ENCODE measurements at places on chromosomes 12 and 14. TPM values are rescaled to one million over a fixed set of nuclear protein-coding genes. Genes with fewer than 3 reads are reported as not detected.

The KRT73 gene
- total RNA-seq: not detected

The SALL2 gene
- total RNA-seq: 1.2 TPM

The STON2 gene
- total RNA-seq: 81.2 TPM

The HOXC9 gene
- total RNA-seq: 5.2 TPM

The RPS29 gene
- total RNA-seq: 19,695 TPM

The DEGS2 gene
- total RNA-seq: not detected

The OR8S1 gene
- total RNA-seq: not detected

The MANSC1 gene
- 4.6 TPM for total RNA-seq

The NFE2 gene
- not detected for total RNA-seq

The NTN4 gene
- total RNA-seq: 27.5 TPM

The TAS2R10 gene
- total RNA-seq: 0.31 TPM

The PTGDR gene
- not detected for total RNA-seq

The PTCSC3 gene
- total RNA-seq: not detected

The STAC3 gene
- not detected for total RNA-seq

The TRPV4 gene
- total RNA-seq: 1.6 TPM

The CNTN1 gene
- 27.6 TPM for total RNA-seq

The LAG3 gene
- total RNA-seq: 0.08 TPM

The PPFIBP1 gene
- total RNA-seq: 57.2 TPM

The DHH gene
- total RNA-seq: not detected

The IAPP gene
- total RNA-seq: not detected

The ZDHHC22 gene
- not detected for total RNA-seq

The NKX2-1 gene
- not detected for total RNA-seq

The CCDC197 gene
- total RNA-seq: not detected

The CCDC184 gene
- total RNA-seq: not detected

The TMEM233 gene
- total RNA-seq: not detected

The CMKLR1 gene
- not detected for total RNA-seq

The CALCOCO1 gene
- 23.5 TPM for total RNA-seq

The DENR gene
- total RNA-seq: 30.9 TPM

The TSPAN8 gene
- total RNA-seq: not detected

The SART3 gene
- 26.6 TPM for total RNA-seq

The SMCO3 gene
- not detected for total RNA-seq

The CBX5 gene
- 25.7 TPM for total RNA-seq

The SOAT2 gene
- not detected for total RNA-seq

The COQ6 gene
- 58.5 TPM for total RNA-seq

The SLCO1C1 gene
- total RNA-seq: not detected

The CHST11 gene
- 13.6 TPM for total RNA-seq

The FITM1 gene
- total RNA-seq: not detected

The MIP gene
- not detected for total RNA-seq

The CHGA gene
- total RNA-seq: not detected

The PELI2 gene
- total RNA-seq: 0.08 TPM

The RPL10L gene
- total RNA-seq: not detected

The TRIM9 gene
- 0.30 TPM for total RNA-seq

The PAX9 gene
- total RNA-seq: 0.04 TPM

The GLIPR1L1 gene
- not detected for total RNA-seq

The BATF gene
- total RNA-seq: not detected

The RHNO1 gene
- total RNA-seq: 32.0 TPM

The AMN gene
- 0.15 TPM for total RNA-seq

The CEBPE gene
- not detected for total RNA-seq

The EXOC3L4 gene
- total RNA-seq: not detected

The CCDC196 gene
- total RNA-seq: not detected

The CD163L1 gene
- total RNA-seq: 0.38 TPM

The SDR9C7 gene
- total RNA-seq: 0.31 TPM

The CLEC2B gene
- total RNA-seq: 1.6 TPM

The ASPG gene
- total RNA-seq: not detected

The POTEG gene
- not detected for total RNA-seq

The SLC17A8 gene
- not detected for total RNA-seq

The CISTR gene
- not detected for total RNA-seq
